ENCODE measurements at places on chromosomes 5 and 9.

DNA sequence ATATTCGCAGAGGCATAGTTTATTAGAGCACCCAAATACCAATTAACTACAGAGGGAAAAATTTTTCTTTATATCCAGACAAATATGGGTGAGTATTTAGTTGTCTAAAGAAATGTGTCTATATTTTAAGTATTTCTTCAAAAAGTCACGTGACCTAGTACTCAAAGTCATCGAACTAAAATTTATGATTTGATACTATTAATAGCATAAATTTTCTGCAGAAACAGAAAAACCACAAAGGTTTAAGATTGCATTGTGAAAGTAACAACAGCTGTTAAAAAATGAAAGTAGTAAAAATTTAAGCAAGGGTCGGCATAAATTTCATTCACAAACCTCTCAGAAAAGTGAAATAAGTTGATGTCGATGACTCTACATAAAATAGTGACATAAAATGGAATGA is 323.9 kb upstream of the RORB start:
- no peak for DNase-seq

DNA sequence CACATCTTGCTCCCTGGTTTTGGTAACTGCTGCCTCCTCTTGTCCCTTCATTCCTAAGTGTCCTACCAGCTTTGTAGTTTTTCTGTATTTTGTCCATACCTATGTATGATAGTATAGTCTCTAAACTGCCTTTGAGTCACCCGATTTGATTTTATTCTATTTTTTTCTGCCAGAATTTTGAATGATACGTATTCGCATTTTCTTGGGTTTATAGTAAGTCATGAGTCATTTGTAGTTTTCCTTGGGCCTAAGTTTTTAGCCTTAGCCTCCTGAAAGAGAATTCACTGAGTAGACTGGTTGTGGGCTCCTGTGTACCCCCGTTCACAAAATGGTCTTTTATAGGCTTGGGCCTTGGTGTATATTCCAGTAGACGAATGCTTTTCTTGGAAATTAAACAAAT is 59.6 kb downstream of the LRRTM2 start:
- DNase-seq = no peak

GRCh38 chr5:137415231-137415681 is 83.9 kb downstream of the SPOCK1 start:
- peak; percentile 91 for DNase-seq

- no peak for DNase-seq
Measured at GRCh38 chr5:150618588-150619281, 21.7 kb upstream of the SYNPO start.

GRCh38 chr9:98700801-98701200 is 7.9 kb downstream of the GABBR2 start:
- DNase-seq = no peak

DNA sequence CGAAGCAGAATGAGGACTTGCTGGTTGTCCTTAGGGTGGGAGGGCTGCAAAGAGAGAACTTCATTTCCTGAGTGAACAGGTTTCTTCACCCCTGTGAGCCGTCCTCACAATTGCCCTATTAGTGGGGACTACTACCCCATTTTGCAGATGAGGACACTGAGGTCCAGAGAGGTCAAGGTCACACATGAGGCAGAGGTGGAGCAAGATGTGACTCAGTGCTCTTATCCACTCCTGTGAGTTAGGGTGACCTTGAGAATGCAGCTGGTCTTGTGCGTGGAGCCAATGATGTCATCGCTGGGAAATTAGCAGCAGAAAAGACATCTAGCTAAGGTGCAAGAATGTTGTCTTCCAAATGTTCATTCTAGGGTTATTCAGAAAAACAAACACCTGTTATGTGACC is 26.9 kb downstream of the GPRIN1 start:
- no peak for DNase-seq

GRCh38 chr5:75568202-75568601 is 43.1 kb upstream of the ANKDD1B start:
- DNase-seq = no peak

DNA sequence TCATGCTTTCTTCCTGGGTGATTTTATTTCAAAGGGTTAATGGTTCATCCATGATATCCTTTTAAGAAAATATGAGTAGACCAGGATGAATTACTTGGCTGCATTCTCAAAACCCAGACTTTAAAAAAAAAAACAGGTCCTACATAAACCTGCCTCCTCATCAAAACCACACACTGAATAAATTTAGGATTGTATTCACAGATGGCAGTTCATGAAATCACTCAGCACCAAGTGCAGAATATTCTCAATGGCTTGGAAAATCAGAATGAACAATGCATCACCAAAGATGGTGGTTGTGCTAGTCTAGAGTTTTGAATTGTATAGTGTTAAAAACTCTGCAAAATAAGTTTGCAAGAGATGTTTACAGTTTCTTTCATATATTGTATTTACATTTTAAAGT is 145.4 kb upstream of the GRAMD2B start:
- no peak for DNase-seq

GRCh38 chr5:3456121-3456681 is 139.4 kb upstream of the IRX1 start:
- DNase-seq = no peak

- DNase-seq = peak; percentile 5
Measured at GRCh38 chr9:105333811-105334210, 89.4 kb downstream of the SLC44A1 start.

GRCh38 chr5:99911971-99912370 is 623.2 kb upstream of the FAM174A start:
- no peak for DNase-seq

GRCh38 chr9:93612796-93613154 is 36.4 kb downstream of the PHF2 start:
- DNase-seq = no peak

- DNase-seq = no peak
Measured at GRCh38 chr9:120587328-120587727, 7.4 kb upstream of the CDK5RAP2 start.

DNA sequence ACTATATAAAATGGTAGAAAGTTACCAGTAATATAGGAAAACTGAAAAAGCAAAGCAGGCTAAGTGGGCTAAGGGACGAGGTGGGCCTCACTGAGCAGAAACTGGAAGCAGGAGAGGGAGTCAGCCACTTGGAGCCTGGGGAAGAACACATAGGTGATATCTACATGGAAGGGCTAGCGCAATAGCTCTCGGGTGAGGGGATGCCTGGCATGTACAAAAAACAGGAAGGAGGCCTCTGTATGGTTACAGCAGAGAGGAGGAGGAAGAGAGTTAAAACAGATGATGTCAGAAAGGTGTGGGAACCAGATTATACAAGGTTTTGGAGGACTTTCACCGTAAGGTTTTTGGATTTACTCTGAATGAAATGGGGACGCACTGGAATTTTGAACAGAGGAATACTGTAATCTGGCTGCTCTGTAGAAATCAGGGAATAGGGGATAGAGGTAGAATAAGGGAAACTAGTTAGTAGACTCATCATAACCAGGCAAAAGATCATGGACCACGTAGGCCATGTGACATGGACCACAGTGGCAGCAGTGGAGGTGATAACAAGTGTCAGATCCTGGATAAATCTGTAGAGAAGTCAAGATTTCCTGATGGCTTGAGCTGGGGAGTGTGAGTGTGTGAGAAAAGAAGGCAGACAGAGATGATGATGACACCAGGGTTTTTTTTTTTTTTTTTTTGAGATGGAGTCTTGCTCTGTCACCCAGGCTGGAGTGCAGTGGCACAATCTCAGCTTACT is 52.5 kb downstream of the FNBP1 start:
- peak; percentile 19 for DNase-seq

GRCh38 chr5:159514229-159514810 is 184.0 kb upstream of the IL12B start:
- DNase-seq = no peak

- DNase-seq = no peak
Measured at GRCh38 chr5:41122459-41122858, 51.3 kb upstream of the MROH2B start.

DNA sequence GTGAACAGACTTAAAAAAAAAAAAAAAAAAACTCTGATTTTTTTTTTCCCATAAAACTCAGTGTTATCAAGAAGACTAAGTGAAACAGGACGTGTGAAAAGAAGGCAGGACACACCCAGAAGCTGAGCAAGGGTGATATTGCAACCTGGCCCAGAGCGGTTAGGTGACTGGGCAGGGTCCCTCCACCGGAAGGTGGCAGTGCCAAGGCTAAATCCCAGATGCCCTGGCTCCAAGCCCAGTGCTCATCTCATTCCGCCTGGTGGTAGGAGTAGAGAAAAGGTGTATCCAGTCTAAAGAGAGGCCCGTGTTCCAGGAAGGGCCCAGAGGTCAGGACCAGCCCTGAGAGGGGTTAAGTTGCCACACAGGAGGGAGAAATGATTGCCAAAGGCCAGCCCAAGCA is 51.5 kb upstream of the SAP30L start:
- no peak for DNase-seq

GRCh38 chr5:143624465-143624864 is 187.5 kb upstream of the HMHB1 start:
- DNase-seq = no peak

DNA sequence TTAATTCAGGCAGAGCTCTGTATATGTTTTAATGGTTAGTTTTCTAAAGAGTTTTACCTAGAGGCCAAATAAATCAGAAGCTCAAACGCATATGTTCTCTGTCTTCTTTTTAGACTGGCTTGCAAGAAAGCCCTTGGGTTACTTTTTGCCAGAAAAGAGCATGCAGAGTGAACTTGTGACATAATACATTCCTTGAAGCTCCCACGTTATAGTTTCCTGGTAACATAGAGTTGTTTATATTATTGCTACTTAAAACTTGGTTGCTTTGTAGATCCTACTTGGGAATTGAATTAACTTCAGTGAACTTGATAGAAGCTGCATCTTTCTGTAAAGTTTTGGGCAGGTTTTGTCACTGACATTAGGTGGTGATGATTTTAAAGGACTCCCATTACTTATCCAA is 102.9 kb downstream of the C9orf152 start:
- DNase-seq = peak; percentile 69

GRCh38 chr5:80701597-80701996 is 46.8 kb upstream of the DHFR start:
- no peak for DNase-seq

GRCh38 chr5:178460598-178460997 is 129.6 kb downstream of the COL23A1 start:
- DNase-seq = no peak

DNA sequence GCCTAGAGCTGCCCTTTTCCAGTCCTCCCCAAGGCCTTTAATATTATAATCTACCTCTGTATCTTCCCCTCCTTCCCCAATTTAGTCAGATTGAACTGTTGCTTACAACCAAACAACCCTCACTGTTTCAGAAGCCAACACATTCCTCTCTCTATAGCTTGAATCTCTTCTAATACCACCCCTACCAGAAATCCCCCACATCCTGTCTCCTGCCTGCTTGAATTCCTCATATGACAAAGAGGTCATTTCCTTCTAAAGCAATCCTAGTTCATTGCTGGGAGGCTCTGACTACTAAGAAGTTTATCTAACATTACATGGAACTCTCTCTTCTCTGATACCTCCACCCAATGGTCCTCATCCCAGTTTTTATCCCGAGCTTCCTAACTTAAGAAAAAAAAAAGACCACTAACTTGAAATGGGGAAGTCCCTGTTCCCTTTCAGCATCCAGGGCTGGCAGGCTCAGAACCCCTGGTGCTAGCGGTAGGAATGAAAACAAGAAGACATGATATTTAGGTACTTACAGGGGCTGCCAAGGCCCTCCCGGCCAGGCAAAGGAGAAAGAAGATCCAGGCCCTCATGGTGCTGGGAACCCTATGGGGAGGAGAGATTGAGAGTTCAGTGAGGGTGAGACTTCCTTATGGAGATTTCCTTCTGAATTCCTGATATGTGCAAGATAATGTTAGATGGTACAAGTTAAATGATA is 11.0 kb downstream of the SPARC start:
- DNase-seq = no peak

DNA sequence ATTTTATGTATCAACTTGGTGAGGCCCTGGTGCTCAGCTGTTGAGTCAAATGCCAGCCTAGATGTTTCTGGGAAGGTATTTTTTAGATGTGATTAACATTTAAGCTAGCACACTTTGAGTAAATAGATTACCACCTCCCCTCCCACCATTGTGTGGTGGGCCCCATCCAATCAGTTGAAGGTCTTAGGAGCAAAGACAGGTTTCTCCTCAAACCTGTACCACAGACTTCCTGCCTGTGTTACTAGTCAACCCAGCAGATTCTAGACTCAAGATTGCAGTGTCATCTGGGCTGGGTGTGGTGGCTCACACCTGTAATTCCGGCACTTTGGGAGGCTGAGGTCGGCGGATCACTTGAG is 33.8 kb downstream of the MRPL36 start:
- no peak for DNase-seq

- DNase-seq = peak; percentile 99
Measured at GRCh38 chr9:109453210-109453842, 44.8 kb downstream of the PTPN3 start.

DNA sequence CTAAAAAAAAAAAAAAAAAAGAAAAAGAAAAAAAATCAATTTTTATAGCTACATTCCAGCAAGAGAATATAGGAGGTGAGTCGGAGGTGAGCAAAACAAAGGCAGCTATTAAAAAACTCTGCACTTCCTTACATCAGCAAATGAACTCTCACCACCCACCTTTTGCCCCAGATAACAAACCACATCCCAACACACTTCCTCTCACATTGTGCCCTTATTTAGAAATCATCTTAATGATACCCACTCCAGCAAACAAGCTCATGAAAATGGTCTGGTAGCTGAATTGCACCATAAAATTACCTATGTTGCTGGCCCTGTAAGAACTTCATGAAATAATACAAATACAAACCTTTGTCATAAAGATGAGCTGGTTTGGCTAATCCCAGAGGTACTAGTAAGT is 82.9 kb downstream of the CEMIP2 start:
- DNase-seq = peak; percentile 66

- DNase-seq = peak; percentile 60
Measured at GRCh38 chr9:4857163-4857810, 64.5 kb downstream of the RCL1 start.

DNA sequence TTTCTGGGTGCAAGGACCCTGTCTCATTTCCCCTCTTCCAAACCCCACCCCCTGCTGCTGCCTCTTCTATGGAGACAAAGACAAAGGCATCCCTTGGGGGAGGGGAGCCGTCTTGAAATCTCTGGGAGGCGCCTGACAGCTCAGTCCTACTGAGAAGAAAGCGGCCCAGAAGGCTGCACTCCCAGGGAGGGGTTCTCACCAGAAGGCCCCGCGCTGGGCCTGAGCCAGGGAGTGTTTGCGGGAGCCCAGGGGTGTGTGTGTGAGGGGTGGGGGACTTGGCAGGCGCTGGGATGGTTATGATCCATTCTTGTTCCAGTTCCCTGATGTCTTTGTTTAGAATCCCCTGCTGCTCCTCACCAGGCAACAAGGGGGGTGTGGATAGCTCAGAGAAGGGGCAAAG is 45.7 kb upstream of the ALDH1B1 start:
- no peak for DNase-seq

GRCh38 chr5:108919591-108920326 is 172.1 kb downstream of the FER start:
- DNase-seq = no peak

DNA sequence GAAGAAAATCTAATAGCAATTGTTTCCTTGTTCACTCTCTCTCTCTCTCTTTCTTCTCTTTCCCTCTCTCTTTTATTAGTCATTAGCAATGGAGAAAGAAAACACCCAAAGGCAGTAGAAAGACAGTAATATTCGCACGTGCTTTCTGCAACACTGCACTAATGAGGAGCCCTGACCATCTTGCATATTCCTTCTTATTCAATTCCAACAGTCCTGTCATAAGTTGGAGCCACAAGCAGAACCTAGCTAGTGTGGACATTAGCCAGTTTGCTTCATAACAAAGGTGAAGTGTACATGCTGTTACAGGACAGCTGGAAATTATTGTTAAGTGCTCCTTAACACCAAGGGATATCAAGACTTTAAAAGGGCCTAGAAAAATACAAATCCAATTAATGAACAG is 63.4 kb downstream of the TRIM32 start:
- no peak for DNase-seq
